GM03348 (cell line): ENCODE measurements at places on chromosomes 1 and 21.

DNA sequence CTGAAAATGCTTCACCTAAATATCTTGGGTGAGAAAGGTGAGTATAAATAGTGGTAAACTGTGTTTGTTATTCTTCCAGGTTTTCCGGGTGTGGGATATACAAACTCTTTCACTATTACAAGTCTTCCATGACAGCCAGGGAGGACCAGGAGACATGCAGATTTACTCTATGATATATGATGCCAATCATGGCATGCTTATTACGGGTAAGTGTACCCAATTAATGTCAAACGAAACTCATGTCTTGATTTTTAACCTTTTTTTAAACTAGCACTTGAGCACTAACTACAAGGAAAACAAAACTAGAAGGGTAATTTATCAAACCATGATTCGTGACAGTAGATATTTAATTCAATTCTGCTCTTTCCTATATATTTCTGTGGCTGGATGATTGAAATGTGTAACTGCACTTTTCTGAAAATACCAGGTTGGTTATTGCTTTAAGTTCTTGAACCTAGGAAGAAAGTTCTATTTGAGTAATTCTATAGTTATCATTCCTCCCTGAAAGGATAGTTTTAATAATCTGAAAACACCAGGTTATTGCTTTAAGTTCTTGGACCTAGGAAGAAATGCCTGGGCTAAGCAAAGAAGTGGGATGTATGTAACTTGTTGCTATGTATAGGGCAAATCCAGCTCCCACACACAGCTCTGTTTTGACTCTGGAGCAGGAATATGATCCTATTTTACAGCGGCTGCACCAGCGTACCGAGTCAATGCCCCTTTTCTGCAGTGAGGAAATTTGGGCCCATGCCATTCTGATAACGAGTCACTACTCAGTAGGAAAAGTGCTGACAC, 86.4 kb downstream of the WDR64 start:
- no peak for DNase-seq

- no peak for DNase-seq
Observed at GRCh38 chr1:25560788-25561187, 17.4 kb downstream of the LDLRAP1 start.

- no peak for DNase-seq
Observed at GRCh38 chr21:37538971-37539590, 172.5 kb downstream of the DYRK1A start.

DNA sequence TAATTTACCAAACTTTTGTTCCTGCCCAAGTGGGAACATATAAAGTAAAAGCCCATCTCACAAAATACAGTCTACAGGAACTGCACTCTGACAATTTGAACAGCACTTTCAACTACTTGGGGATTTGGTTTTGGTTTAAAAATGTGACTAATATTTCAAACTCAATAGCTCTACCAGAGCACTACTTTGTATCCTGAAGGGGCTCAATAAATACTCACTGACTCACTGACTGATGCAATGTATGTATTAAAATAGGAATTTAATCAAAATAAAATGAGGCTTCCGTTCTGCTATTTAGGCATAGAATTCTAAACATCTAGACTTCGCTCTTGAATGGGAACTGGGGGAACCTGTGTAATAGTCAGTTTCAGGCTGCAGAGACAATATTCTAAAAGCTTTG, 21.9 kb downstream of the EFCAB14 start:
- DNase-seq, result no peak

- no peak for DNase-seq
Observed at GRCh38 chr1:101957771-101958170, 39.0 kb downstream of the OLFM3 start.

DNA sequence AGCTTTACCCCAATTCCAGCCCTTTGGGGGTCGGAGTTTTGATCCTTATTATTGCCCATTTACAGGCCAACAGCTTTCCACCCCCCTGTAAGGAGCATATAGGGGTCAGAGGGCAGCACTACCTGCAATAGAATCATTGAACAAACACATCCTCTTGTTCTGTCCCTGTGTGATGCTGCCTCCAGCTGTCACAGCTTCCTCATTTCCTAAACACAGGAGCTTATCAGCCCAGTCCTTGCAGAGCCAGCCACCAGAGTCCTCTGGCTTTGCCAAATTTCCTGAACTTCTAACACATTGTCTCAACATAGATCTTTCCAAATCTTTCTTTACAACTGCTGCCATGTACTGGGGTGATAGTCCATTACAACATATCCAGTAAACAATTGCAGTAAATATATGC, 32.8 kb upstream of the PTBP2 start:
- DNase-seq, result no peak

- peak; percentile 50 for DNase-seq
Observed at GRCh38 chr1:119885903-119886783, 10.2 kb downstream of the ADAM30 start.

DNA sequence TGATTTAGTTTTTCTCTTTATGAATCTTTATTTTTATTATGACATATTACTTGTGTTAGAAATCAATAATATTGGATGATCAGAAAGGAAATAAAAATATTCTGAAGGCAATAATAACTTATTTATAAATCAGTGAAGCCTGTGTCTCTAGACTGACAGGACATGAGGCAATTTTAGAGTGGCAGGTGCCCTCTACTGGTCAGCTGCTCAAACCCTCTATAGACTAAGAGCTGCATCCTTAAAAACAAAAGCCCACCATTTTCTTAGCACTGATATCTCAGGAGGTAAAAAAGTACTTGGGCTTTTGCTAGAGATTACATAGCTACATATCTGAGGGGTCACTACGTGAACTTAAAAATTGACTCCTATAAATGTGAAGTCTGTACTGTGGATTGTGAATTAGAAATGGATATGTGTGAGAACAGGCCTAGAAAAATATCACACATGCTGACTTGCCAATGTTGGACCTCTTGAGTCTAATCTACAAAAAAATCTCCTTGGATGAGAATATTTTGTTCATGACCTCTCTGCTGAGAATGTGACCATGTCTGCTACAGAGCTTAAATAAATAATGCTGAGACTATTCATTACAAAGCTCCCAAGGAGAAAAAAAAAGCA, 597.9 kb upstream of the ADAMTS5 start:
- DNase-seq, result peak; percentile 43

- DNase-seq, result peak; percentile 36
Observed at GRCh38 chr1:84853741-84854721, 39.0 kb downstream of the LPAR3 start.

DNA sequence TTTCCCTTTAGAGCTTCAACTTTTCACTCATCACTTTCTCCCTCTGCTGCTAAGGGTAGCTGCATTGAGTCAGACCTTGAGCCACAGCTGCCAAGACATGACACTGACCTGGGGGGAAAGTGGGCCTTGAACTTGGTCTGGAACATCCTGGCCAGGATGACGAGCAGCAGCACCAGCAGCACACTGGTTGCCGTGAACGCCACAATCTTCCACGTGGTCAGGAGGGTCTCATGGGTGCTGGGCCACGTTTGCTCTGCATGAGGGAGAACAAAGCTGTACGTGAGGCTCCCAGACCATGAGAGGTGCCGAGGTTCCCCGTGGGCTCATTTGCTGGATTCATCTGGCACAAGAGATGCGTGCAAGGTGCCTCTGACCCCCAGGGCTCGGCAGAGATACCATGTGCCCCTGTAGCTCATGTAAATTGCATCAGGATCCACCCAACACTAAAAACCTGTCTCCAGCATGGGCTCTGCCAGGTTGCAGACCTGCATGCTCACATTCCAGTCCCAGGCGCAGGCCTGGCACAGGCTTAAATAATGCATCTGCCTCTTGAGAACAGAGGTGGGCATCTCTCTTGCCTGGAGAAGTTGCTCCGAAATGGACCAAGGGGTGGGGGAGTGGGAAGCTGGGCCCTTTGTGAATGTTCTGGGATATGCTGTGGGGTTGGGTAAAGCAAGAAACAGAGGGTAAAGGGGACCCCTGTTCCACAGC, 84.6 kb upstream of the TLR5 start:
- DNase-seq, result no peak
